HT-29 (cell line): ENCODE measurements at places on chromosomes 1 and 21.

GRCh38 chr1:32946413-32946812, 18.2 kb downstream of the RNF19B start:
- no peak for DNase-seq

DNA sequence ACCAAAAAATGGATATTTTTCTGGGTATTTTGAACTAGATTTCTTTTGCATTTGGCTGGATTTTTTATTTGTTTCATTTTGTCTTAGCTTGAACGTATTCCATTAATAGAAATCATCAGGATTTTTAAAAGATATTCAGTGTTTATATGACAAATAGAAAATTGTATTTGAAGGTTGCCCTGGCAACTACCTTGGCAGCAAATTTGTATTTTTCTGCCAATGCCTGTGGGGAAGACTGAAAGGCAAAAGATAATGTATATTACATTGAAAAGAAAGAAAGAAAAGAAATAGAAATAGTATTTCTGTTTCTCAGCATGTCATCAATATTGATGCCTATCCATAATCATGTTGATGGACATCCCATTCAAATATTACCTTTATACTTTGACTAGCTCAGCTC, 16.8 kb downstream of the VCAM1 start:
- DNase-seq: no peak

DNA sequence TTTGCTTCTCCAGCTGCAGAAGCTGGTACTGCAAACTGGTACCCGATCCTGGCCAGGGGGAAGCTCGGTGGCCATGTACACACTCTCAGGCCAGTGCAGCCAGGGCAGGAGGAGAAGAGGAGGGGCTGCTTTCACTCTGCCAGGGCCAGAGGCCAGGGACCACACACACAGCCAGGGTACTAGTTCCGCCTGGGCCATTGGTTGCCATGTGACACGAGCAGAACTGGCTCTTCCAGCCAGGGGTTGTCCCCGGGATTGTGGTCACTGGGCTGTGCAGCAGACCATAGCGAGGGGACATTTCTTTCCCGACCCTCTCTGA, 3.7 kb upstream of the SHISAL2A start:
- DNase-seq: no peak

DNA sequence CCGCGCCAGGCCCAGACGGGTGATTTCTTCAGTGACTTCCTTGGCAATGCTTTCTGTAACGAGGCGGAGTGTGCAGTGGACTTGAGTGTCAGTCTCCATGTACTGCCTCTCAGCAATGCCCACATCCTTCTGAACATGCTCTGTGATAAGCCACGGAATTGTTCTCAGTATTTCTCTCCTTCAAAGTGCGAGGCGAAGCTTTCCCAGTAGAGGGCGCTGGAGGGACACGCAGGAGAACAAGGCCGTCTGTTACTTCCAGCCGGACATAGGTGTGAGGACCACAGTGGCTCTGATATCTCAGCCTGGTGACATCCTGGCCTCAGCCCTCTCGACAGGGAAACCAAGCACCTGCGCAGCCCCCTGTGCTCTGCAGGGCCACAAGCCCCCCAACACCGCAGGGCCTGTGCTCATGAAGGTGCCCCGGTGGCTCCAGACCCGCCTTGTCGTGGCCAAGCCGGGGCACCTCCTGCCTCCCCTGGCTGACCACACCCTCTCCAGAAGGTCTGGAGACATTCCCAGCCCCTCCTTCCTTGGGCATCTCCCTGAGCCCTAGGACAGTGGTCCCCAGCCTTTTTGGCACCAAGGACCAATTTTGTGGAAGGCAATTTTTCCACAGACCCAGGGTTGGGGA, 46.1 kb upstream of the BACE2 start:
- DNase-seq: peak; percentile 78

DNA sequence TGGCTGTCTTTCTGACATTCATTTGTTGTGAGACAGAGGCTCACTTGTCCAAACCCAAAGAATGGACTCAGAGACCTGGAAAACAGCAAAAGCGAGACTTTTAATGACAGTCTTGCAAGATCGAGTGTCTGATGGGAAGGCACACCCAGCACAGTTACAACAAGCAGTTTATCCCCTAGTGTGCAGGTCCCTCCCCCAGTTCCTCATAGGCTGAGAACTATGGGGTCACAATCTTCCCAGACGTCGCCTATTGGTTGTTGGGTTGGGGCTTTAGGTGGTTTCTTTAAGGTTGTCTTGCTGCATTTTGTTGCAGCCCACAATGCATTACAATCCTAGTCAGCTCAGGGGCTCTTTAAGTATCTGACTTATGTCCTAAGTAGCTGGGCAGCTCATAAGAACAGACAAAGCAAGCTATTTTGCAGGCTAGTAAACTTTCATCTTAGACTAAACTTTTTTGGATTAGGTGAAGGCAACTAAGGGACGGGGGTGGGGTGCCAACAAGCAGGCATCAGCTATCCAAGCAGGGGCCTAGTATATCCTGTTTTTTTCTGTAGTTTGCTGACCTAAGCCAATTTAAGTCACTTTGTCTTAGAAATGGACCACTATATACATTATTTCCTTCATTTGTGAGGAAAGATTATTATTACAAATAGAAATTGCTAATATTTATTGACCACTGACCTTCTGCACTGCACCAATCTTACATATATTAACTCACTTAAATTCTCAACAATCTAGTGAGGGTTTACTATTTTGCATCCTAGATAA, 151.8 kb downstream of the SETD4 start:
- DNase-seq: no peak

GRCh38 chr1:32893198-32894018, 7.1 kb downstream of the HPCA start:
- peak; percentile 72 for DNase-seq

GRCh38 chr1:199766218-199766792, 261.2 kb upstream of the NR5A2 start:
- DNase-seq: no peak

GRCh38 chr1:33273961-33274371, 17.7 kb downstream of the ZNF362 start:
- no peak for DNase-seq

DNA sequence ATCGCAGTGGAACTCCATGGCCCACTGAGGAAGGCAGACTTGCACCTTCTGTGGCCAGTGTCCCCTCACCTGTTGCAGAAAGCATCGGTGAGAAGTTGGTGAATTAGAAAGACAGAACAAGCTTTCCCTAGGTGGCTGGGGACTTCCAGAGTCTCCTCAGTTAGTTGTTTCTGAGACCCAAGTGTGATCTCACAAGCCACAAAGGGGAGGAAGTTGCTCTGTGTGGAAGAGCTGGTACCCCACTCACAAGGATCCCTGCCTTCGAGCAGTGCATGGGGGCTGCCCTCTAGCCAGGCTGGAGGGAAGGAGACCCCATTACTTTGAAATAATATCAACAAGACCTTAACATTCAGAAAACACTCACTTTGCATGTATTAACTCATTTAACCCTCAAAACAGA, 2.1 kb downstream of the PRELP start:
- DNase-seq: no peak

DNA sequence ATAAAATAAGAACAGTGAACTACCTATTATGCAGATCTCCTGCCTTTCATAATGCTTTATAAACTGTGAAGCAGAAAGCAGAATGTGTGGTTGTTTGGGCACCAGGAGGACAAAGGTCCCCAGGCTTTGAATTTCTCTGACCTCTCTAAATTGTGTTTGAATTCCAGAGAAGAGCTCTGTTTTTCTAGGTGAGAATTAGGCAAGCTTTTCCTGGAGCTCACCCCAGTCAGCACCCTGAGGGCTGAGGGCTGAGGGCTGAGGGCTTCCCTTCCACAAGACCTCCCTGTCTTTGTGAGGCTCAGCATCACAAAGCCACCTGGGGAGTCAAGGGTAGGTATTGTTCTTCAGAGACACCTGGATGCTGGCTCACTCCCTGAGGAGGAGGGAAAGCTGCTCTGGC, 45.5 kb upstream of the LRIG2 start:
- no peak for DNase-seq

GRCh38 chr1:151495316-151495715, 15.9 kb upstream of the CGN start:
- DNase-seq: no peak

DNA sequence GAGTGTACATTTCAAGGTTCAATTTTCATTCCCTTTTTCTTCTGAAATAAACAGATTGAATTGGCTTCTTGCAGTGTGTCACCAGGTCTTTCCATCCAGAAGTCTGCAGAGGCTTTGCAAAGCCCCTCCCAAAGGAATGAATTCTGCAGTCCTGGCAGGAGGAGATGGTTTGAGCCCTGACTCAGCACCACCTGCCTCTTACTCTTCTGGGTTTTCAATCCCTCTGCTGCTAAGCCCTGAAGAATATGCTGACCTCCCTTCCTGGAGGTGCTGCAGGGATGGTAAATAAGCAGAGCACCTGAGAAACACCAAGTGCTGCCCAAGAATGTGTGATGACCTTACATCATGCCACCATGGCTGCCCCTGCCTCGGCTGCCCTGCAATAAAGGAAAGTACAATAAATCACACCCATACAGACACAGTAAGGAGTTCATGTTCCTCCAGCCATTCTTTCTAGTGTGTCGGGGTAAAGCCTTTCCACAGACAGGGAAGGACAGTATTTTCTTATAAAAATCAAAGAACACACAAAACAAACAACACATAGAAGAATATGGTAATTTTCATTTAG, 209.2 kb downstream of the ZNF326 start:
- no peak for DNase-seq
